ENCODE measurements at places on chromosomes 5 and 9. TPM values are rescaled to one million over a fixed set of nuclear protein-coding genes. Genes with fewer than 3 reads are reported as not detected.

DNA sequence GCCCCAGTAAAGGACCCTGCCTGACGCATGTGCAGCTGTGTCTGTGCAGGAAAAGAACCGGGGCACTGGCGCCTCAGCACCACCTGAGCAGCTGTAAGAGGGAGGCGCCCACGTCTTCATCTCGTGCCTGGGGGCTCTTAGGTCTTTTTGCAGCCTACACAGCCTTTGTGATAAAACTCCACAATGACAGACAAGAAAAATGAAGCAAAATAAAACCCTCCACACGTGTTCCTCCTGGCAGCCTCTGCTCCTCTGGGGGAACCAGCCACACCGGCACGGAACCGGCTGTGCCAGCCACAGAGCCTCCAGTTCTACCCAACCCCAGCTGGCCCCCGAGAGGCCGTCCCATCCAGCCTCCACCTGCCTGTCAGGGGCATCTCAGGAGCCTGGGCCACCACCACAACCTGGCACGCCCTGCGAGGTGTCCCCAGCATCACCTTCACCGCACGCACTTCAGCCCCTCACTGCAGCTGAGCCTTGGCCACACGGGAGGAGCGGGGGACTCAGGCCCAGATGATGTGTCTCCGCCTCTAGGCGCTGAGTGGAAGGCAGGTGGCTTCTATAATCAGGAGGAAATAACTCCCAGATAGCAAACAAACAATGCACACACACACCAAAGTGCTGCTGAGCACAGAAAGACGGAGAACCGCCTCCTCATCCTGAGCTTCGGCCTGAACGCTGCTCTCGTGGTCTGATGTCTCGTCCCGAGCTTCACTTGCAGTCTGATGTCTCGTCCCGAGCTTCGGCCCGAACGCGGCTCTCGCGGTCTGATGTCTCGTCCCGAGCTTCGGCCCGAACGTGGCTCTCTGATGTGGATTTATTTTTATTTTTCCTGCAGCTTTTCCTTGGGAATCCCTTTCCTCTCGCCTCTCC, 28.6 kb upstream of the NSMF start:
- no peak for DNase-seq

DNA sequence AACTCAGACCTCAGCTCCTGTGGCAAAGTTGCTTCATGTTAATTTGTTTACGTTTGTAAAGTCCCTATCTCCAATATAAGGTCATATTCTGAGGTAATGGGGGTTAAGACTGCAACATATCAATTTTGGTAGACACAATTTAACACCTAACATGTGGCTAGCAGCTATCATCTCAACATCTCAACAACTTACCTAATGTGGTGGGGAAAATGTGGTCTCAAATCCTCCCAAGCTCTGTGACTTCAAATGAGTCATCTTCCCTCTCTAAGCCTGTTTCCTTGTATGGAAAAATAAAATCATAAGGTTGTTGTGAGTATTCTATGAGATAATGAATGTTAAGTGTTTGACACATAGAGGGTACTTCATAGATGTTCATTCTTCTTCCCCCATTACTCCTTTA, 443.3 kb downstream of the CDK5RAP2 start:
- DNase-seq, result no peak

DNA sequence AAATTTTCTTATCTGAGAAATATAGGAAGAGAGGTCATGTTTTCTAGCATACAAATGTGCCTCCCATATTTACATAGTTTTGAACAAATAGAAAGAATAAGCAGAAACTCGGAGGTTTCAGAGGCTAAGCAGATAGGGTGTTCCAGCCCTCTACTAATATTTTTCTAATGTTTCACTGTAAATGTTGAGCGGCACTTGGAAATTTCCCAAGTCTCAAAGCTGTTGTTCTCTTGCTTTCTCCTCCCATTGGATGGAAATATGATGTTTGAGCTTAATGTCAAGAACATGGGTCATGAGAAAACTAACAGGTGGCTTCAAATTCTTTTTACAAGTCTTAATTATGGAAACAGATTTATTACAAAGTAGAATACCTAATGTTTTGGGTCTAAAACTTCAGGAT, 5.1 kb downstream of the SPINK1 start:
- DNase-seq, result no peak

- no peak for DNase-seq
These were observed 28.8 kb downstream of the ASS1 start for GRCh38 chr9:130473566-130473965.

GRCh38 chr9:16521868-16522411, 348.5 kb downstream of the BNC2 start:
- DNase-seq, result no peak

- DNase-seq, result no peak
These were observed 124.2 kb upstream of the TRPM3 start for GRCh38 chr9:71245651-71246050.

- DNase-seq, result no peak
These were observed 720.6 kb downstream of the SEMA5A start for GRCh38 chr5:8825139-8825757.

- no peak for DNase-seq
These were observed 307.8 kb upstream of the PAPPA start for GRCh38 chr9:115845648-115846312.

DNA sequence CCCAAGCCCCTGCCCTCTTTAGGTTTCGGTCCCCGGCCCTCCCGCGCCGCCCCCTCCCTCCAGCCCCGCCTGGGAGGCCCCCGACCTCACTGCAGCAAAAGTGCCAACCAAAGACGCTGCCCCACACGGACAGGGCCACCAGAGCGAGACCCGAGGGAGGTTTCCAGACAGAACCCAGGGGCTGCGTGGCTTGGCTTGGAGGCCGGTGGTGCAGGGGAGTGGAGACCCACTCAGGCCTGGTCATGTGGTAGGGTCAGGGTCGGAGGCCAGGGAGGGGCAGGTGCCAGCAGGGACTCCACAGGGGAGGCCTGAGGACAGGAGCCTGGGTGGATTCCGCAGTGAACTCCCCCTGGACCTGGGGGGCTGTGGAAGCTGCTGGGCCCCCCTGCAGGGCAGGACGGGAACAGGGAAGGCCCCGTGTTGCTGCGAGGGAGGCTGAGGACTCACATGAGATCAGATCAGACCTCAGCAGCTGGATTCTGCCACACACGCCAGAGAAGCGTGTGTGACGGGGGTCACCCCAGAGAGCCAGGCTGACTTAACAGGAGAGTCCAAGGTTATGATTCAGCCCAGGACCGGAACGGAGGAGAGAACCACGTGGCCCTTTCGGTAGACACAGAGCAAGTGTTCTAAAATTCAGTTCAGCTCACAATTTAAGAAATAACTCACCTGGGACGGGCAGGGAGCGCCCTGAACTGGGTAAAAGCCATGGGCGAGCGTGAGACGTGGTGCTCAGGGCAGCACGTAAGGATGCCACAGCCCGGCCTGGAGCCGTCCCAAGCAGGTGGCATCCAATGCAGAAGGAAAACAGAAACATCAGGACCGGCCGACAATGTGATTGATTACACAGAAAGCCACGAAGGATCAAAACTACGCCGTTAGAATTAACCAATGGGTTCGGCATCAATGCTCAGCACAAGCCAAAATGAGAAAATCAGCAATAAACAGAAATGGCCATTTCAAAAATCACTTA, 38.9 kb downstream of the EXD3 start:
- no peak for DNase-seq

DNA sequence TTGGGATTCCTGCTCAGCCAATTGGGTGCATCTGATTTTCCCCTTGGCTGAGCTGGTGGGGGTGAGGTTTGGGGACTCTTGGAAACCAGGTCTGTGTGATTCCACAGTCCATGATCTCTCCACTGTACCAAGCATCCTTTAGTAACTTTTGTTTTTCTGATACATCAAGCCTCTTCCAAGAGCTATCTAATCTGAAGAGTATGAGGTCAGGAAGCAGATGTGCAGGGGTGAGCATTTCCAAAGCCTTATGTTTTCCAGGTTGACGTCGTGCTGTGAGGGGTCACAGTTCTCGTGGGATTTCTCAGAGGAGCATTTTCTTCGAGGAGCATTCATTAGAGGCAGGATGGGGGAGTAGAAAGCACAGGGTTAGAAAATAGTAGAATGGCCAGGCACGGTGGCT, 95.3 kb downstream of the KLF4 start:
- DNase-seq, result no peak

DNA sequence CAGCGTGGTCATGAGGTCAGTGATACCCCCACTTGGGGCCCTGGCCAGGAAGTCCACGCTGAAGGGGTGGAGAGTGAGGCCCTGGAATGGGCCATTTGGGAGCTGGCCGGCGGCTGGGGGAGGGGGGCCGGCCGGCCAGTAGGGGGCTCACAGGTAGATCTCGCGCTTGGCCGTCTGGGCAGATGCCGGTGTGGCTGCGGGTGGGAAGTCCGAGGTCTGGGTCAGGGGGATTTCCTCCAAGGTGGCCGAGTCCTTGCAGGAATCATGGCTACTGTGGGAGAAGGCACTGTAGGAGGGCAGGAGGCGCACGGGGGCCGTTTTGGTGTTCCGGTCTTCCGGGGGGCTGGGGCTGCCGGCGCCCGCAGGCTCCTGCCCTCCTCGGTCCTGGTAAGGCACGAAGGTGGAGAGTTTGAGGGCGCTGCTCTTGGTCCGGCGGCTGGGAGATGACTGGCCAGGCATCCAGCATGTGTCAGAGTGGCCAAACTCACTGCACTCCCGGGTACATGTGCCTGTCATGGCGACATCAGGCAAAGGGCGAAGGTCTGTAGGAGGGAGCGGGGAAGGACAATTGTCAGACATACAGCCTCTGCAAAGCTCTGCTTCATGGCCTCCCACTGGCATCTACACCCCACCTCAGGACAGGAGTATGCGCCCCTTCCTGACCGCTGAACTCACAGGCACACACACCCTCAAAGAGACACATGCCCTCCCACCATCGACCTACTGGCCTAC, 24.1 kb downstream of the PCDH1 start:
- no peak for DNase-seq

GRCh38 chr5:79692596-79692995, 3.0 kb downstream of the CMYA5 start:
- DNase-seq, result no peak

DNA sequence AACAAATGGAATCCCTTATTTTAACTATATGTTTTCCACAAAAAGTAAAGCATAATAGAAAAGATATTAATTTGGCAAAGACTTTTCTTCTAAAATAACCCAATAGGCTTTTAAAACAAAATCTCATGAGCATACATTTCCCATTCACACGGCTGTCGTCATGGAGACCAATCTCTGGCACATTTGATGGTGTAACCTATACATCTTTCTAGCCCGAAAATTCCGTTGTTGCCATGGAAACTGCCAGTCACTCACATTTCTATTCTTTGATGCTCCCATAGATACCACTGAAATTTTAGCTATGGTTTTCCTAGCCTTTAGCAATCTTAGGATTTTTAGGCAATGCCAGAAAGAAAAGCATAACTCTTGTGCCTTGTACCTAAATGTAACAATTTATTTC, 262.9 kb upstream of the TRPM3 start:
- no peak for DNase-seq

DNA sequence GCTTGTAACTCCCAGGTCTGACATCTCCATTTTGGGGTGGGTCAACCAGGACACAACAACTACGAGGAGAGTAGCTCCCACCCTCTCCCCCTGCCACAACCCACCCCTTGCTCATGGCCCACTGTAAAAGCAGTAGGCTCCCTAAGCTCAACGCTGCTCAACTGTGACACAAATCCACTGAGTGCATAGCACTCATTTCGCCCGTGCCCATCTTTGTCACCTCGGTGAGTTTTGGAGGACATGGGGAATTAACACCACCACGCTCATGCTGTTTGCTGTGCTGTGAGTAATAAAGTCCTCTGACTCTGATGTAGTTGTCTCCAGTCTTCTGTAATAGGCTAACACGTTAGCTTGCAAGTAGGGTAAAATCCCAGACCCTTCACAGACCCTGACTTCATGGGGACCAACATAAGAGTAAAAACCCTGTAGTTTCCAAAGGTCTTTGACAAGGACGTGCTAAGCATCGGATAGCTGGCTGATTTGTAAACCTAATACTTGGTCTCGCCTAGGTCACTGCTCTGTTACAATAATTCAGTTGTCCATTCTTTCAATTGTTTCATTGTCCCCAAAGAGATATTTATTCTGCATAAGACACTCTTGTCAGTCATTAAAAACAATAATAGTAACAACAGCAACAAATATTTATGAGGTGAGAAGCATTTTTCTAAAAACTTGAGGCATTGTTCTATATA, 7.7 kb downstream of the PLGRKT start:
- no peak for DNase-seq

GRCh38 chr9:2469681-2470221, 151.8 kb upstream of the VLDLR start:
- DNase-seq, result peak; percentile 6

GRCh38 chr9:75185585-75186170, 97.4 kb downstream of the OSTF1 start:
- peak; percentile 56 for DNase-seq

GRCh38 chr9:135706288-135706687, 4.3 kb downstream of the KCNT1 start:
- no peak for DNase-seq

DNA sequence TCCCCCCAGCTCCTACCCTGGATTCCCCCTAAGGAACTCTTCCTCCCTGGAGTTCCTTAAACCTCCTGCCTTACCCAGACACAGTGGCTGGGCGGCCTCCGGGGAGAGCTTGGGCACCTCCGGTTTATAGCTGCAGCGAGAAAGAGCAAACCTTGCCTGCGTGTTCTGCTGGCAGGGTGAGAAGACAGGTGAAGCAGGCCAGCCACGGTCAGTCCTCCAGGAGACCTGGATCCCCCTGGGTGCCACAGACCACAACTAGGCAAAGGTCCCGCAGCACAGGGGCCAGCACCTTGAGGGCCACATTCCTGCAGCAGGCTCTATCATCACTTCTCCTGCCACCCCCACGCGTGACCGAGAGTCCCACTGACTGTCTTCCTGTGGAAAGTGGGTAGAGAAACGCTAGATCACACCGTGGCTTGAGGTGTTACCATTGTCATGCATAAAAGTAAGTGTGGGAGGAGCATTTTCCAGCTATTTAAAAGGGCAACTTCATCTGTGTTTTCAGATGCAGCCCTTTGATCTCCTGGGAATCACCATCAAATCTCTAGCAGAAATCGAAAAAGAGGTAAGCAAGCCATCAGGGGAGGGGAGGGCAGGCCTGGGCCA, 130.2 kb upstream of the LMX1B start:
- DNase-seq, result no peak

DNA sequence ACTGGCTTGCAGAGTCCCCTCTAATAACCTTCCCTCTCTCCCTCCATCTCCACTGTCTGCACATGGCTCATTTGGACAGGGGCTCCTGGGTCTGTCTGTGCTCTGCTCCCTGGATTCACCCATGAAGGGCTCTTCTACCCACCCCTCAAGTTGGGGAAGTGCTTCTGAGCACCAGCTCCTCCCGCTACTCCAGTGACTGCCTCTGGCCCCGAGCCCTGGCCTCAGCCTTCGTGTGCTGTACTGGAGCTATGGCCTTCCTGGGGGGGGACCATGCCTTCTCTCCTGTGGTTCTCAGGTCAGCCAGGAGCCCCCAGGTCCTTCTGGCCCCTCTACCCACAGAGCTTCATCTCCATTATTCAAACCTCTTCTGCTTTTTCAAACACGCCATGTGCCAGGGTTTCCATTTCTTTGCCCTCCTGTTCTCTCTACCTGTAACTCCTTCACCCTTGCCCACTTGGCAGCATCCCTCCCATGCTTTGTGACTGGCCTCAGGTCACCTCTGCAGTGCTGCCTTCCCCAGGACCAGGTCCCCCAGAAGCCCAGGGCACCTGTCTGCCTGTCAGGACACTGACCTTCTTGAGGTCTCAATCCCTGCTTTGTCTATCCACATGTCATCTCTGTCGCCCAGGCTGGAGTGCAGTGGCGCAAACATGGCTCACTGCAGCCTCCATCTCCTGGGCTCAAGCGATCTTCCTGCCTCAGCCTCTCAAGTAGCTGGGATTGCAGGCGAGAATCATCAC, 9.5 kb downstream of the SH3PXD2B start:
- no peak for DNase-seq

Gene HTR4
- not detected for total RNA-seq

Gene INSL4
- total RNA-seq, result not detected

Gene MLANA
- not detected for total RNA-seq

Gene GRM6
- total RNA-seq, result not detected

Gene ISOC1
- 15.0 TPM for total RNA-seq
